GM12864 (cell line): ENCODE measurements at places on chromosomes 3 and 15.

GRCh38 chr15:99582508-99582960 lies 16.8 kb downstream of the MEF2A start:
- DNase-seq: no peak

- DNase-seq: no peak
Observed at GRCh38 chr3:15007681-15008141, 57.4 kb downstream of the MRPS25 start.

DNA sequence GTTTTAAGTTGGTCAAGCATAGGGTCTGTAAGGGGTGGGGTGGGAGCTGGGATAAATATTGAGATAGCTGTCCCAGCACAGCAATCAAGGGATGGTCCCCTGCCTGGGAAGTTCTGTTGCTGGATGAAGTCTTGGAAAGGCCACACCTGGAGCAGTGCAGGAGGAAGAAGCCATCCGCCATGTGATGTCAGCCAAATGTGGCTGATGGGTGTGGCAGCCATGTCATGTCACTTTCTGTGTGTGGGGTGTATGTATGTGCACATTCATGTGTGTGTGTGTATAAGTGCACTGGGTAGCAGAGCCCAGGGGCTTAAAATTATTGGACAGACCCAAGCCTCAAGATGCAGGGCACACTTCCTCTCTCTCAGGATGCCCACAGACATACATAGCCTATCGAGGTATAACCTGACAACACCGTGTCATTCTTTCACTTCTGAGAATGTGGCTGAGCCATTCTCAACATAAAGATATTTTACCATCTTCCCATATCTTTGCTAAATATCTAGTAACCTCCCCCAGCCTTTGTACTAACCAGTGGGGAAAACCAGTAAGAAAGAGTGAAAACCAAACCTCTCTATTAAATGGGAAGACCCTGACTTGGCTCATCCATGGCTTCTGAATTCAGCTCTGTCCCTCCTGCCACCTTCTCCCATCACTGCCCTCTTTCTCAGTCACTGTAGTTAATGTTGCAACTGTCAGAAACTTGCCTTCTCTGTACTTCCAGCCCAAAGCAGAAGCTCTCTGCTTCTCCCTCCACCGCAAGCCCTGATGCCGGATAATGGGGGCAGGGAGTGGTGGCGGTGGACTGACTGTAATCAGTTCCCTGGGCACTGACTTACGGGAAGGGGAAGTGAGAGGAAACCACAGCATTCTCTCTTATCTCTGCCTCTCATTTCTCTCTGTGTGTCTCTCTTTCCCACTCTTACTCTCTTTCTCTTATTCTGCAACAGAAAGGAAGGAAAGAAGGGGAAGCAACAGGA lies 11.2 kb downstream of the TNFSF10 start:
- no peak for DNase-seq

DNA sequence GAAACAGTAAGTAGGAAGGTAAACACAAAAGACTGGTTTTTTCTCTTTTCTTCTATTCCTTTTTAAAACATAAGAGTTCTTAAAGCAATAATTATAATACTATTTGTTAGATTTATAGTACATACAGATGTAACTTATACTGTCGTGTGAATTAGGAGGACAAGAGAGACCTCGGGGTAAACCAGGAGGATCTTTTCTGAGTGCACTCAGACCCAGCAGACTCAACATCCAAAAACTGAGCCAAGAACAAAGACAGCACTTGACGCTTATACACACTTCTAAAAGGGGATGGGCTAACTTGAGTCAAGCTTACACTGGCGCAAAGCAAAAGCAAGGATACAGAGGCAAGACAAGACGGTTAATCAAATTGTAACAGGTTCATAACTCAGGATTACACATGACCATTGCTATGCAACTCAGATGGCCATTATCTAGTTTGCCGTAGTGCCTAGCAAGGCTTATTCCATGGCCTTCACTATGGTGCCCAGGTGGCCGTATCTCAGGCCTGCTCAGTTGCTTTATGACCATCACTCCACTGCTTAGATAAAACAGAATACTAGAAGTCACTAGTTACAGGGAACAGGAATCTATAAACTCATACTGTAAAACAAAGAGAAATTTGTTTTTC lies 18.6 kb downstream of the MTHFS start:
- no peak for DNase-seq

DNA sequence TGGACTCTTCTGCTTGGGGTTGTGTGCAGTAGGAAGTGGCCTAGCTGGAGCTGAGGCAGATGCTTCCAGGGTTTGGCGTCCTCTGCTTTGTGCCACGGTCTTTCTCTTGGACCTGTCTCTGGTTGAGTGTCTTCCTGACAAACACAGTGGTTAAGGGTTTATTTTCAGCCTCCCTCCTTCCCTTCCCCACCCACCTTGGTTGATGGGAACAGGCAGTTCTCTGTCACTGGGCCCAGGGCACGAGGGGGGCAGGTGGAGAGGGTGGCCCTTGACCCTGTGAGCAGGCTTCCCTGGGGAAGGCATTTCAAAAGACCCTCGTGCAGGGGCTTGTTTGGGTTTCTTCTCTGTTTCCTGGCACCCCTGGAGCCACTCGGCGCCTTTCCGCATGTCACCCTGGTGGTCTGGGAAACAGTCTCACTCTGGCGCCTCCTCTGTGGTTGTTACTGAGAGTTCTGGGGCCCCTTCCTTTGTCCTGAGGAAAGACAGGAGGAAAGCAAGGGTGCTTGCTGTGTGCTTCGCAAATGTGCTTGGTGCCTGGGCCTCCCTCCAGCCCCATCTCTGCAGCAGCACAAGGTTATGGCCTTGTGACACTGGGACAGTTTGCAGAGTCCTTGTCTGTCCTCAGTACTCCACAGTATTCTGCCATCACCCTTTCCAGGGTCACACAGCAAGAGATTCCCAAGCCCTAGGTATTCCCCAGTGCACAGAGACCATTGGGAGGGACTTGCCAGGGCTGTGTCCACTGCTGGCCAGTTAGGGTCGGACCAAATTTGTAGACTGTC lies 10.3 kb upstream of the STAB1 start:
- DNase-seq: no peak

DNA sequence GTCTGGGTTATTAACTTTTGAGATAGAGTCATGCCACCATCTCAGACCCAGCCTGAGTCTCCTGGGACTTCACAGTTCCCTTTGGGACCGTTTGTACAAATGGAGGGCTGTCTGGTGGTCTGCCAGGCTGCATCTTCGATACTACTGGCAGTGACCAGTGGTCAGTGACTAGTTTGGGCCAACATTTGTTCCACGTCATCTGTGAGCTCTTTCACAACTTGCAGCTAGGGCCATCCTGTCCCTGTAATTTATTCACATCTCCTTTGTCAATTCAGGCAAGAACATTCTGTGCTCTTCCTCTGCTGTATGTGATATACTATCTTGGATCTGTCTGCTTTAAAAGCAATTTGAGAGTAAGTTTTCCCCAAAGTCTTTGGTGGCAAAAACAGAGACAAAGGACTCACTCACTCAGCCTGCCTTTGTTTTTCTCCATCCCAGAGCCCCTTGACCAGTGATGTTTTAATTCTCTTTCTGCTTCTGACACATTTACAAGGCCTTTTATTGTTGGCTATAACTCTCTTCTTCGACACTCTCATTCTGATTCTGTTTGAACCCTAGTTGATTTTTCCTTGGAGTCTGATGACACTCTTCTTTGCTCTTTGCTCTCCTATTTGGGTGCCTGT lies 353.4 kb downstream of the EPHB1 start:
- DNase-seq: no peak

DNA sequence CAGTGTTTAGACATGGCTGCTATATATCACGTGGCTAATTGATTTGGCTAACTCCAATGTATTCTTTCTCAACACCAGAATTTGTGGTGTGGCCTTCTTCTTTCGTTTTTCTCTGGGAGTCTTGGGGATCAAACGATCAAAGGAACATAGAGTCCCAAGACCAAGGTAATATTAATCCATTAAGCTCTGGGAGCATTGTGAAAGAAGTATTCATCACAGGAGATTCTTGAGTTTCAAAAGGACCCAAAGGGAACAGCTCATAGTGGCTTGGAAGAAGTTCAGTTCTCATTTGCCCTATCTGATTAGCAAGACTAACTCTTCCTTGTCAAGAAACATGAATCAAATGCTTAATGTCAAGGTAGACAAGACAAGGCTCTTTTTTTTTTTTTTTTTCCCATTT lies 32.9 kb upstream of the TICRR start:
- DNase-seq: no peak

DNA sequence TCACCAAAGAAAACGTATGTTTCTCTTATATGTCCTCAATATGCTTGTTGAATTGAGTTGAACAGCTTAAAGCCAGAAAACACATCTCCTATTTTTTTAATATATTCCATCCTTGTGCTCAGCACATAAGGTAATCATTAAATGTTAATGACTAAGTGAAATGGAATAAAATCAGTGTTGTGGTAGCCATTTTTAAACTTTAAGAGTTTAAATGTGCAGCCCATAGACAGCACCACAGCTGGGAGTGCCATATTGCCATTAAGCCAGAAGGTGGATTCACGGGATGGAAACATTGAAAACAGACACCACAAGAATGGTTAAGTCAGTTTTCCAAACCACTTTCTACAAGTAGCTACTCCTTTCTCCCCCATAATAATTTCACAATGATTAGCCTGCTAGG lies 76.8 kb upstream of the C15orf61 start:
- no peak for DNase-seq

DNA sequence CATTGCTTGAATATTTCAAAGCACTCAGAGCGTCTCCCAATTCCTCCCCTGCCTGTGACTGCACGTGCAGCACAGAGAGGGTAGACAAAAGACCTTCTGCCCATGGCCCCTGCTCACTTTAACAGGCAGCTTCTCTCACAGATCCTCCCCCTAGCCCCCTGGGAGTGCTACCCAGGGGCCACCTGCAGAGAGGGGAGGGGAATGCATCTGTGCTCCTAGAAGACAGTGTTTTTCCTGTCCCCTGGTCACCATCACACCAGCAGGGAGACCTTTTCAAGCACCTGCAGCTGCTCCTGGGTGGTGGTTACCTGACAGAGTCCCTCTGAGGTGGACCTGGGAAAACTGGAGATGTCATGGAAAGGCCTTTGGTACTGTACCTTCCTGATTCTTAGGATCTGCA lies 56.7 kb upstream of the PRR23C start:
- DNase-seq: no peak

DNA sequence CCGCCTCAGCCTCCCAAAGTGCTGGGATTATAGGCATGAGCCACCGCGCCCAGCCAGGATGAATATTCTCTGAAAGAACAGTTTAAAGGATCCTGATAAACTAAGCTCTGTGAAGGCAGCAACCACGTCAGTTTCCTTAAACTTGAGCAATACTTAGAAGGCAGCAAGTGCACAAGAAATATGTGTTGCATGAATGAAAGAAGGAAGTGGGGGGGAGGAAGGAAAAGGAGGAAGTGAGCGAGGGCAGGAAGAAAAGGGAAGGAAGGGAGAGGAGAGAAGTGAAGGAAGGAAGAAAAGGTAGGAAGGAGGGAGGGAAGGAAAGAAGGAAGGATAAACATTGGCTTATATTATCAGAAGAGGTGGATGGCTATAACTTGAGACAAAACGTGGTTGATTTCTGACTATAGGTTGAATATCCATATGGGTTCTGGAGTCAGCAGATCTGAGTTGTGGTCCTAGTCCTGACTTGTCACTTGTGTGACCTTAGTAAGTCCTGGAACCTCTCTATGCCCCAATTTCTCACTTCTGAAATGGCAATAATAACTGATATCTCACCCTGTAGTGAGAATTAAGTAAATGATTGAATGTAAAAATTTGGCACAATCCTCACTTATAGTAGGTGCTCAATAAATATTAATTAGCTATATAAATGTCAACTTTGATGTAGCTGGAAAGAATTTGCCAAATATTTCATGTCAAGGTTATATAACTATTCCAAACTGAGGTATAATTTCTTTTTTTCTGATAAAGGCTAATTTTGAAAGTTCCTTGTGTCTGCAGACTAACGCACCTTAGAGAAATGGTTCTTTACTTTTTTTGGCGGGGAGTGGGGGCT lies 12.0 kb upstream of the SEMA4B start:
- no peak for DNase-seq

GRCh38 chr3:141454906-141455602 lies 31.8 kb upstream of the RASA2 start:
- peak; percentile 54 for DNase-seq
